ENCODE measurements at places on chromosomes 1 and 21. TPM values are rescaled to one million over a fixed set of nuclear protein-coding genes. Genes with fewer than 3 reads are reported as not detected.

- no peak for DNase-seq
Measured at GRCh38 chr1:203751051-203751450, 13.9 kb upstream of the LAX1 start.

GRCh38 chr1:17214876-17215544, 10.1 kb downstream of the PADI1 start:
- DNase-seq: peak; percentile 5

- no peak for DNase-seq
Measured at GRCh38 chr1:154584267-154584994, 16.9 kb downstream of the CHRNB2 start.

DNA sequence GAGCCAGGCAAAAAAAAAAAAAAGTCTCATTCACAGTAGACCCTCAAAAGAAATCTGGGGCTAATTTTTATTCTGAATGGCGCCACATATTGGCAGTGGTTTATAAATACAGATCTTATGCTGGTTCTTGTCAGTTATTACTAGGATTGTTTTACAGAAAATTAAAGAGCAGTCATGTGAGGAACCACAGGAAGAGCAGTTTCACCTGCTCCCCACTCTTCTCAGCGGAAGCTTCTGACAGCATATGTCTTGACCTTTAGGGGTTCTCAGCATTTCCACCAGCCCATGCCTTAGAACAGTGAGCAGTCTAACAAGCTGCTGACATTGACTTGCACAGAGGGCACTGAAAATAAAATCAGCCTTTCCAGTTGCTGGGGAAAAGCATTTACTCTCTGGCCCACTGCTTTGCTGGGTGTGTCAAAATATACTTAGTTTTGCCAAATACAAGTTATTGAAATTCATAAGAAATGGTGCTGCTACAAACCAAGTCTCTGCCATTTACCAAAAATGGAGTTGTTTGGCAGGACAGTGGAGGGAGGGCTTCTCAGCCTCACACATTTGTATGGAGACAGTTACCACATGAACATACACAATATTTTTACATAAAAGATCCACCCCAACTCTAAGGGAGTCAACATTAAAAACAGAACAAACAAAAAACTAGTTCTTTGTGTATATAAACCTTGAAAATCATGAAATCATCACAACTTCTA, 144.2 kb downstream of the SYT2 start:
- no peak for DNase-seq

DNA sequence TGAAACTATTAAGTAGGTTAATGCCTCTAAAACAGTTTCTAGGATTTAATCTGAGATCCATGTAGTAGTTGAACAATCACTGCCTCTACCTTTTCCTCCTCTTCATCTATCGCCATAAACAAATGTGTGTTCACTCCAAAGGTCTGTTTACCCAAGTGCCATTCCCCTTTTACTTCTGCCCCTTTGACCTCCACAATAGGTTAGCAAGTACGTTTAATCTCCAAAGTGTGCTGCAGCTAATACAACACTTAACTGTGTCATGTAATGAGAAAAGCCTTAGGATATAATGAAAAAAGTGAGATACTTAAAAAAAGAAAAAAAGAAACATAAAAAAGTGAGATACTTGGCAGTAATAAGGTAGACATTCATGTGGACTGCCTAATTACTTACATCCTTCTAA, 28.2 kb downstream of the GPBP1L1 start:
- no peak for DNase-seq

GRCh38 chr21:43983860-43984420, 28.2 kb upstream of the TRAPPC10 start:
- no peak for DNase-seq

- peak; percentile 97 for DNase-seq
Measured at GRCh38 chr1:205321162-205321958, at the start of gene NUAK2. TSS of gene NUAK2 (minus strand) at chr1:205321745. CDS start at chr1:205321628, 117 bp downstream.

DNA sequence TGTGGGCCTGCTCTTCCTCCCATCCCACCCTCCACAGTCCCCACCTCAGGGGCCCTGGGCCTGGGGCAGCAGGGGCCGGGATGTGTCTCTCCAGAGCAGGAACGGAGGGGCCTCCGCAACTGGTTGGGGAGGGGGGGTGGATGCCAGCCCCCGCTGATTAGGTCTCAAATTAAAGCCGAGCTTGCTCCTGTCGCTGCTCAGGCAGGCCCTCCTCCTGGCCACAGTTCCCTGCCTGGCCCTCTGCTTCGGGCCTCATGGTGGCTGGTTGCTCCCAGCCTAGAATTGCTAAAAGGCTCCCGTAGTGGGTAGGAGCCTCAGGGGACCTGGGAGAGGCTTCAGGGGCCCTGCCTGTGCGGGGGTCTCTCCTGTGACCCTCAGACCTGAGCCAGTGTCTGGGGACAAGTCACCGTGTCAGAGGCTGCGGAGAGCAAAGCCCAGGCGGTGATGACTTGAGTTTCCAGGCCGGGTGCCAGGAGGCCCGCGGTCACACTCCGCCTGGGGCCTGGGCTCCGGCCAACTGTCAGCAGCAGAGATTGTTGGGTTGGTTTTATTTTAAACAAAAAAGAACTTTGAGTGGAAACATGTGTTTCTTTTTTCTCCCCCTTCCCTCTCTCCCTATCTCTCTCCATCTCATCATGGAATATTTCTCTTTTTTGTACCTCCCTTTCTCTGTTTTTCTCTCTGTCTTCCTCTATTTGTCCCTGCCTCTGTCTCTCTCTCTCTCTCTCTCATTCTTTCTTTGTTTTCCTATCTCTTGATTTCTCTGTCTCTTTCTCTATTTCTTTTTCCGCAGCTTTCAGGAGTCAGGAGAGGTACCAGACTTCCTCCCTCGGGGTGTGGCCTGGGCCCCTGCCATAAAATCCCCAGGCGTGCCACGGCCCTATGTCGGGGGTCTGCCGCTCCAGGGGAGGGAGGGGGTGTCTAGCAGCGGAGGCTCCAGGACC, 20.0 kb upstream of the EPHA2 start:
- DNase-seq: peak; percentile 95

DNA sequence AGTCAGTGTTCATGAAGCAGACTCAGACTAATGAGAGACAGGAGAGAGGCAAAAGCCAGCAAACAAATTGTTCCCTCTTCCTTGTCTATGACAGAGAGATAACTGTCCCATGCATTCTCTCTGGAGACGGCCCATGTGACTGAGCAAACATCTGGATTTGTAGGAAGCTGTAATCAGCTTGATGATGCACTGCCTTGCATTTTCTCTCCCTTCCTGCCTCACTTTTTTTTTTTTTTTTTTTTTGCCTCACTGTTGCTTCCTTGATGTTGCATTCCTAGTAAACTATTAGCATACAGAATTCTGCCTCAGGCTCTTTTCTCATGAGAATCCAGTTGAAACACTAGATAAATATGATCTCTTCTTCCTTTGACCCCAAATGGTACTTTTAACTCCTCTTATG, 134.5 kb downstream of the HHIPL2 start:
- no peak for DNase-seq

GRCh38 chr1:206663362-206663761, 21.3 kb upstream of the MAPKAPK2 start:
- no peak for DNase-seq

DNA sequence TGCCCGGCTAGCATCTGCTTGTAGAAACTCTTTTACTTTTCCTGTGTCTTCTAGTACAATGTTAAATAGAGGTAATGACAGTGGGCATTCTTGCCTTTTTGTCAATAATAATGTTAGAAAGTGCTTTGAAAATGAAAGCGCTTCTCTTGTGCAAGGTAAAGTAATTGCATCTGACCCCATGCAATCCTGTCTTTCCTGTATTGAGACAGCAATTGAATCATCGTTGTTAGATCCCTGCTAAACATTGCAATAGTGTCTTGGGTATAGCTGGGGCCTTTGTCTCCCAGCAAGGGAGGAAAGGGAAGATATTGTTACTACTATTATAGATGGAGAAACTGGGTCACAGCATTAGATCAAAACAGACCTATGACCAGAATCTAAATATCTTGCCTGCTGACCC, 80.9 kb downstream of the TLR5 start:
- DNase-seq: no peak

DNA sequence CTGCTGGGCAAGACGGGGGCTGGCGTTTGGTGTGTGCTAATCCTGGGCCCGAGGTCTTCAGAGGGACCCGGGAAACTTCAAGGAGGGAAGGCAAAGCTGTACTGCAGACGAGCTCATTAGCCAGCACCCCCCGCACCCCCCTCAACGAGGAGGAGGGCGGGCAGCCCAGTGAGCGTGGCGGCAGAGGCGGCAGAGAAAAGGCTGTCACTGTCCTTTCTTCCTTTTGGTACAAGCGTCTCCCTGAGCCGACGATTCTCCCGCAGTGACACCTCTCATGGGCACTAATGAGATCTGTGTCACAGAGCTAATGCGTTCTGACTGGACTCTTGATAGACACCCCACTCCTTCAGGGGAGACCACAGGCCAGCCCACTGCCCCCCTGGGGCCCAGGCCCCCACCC, 29.5 kb downstream of the DMAP1 start:
- DNase-seq: no peak

- no peak for DNase-seq
Measured at GRCh38 chr1:4510276-4510691, 144.1 kb upstream of the AJAP1 start.

- peak; percentile 94 for DNase-seq
Measured at GRCh38 chr1:184386312-184387068, at the start of gene C1orf21. TSS of gene C1orf21 (plus strand) at chr1:184387029. CDS start at chr1:184477510, 90,481 bp downstream.

GRCh38 chr1:93506126-93506525, 58.2 kb downstream of the FNBP1L start:
- DNase-seq: no peak

- DNase-seq: no peak
Measured at GRCh38 chr1:22044690-22045420, 7.7 kb upstream of the CDC42 start.

DNA sequence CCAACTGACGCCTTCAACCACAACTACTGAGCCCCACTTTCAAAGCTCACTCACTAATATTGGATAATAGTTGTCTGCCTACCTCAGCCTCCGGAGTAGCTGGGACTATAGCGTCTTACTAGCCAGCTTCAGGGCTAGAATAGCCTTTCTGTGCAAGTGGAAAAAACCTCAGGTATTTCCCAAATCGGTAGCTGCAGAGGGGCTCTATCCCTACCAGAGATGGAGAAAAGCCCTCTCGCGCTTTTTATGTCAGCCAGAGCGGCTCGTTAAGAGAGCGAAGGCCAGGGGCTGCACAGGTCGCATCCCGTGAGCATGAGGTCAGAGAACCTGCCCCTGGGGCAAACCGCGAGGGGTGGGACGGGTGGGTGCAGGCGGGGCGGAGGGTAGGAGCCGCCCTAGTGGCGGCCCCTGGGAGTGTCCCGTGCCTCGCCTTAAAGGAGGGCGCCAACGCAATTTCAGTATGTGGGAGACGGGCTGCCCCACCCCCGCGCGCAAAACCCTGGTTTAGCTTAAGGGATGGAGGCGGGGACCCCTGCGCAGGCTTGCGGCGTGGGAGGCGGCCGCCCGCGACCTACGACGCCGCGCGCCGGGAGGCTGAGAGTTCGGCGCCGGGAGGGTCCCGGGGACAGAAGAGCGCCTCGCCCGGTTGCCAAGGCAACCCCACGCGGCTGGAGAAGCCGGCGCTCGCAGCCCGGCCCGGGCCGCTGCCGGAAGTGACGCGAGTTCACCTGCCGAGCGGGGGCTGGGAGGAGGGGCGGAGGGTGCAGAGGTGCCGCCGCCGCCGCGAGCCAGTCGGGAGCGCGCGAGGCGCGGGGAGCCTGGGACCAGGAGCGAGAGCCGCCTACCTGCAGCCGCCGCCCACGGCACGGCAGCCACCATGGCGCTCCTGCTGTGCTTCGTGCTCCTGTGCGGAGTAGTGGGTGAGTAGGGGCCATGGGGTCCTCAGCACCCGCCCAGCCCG, at the start of gene CXADR:
Gene CXADR (plus strand): TSS at position 791 of the 961 bp plus-strand sequence. CDS start 87 bp downstream, at position 878.
- peak; percentile 83 for DNase-seq

DNA sequence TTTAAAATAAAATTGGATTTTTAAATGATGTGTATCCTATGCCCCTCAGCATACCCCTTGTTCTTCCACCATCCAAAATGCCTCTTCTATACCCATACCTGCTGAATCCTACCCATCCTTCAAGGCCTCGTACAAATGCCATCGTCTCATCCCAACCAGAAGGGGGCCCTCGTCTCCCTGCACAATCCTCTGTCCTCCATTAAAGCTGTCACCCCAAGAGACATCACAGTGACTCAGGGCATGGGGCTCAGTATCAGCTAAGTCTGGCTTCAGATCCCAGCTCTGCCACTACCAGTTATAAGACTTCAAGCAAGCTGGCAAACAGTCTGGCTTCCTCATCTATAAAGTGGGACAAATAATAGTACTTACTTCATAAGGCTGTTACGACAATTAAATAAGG, 23.8 kb downstream of the IGFN1 start:
- no peak for DNase-seq

GRCh38 chr1:208312706-208313105, 68.5 kb upstream of the PLXNA2 start:
- DNase-seq: no peak

DNA sequence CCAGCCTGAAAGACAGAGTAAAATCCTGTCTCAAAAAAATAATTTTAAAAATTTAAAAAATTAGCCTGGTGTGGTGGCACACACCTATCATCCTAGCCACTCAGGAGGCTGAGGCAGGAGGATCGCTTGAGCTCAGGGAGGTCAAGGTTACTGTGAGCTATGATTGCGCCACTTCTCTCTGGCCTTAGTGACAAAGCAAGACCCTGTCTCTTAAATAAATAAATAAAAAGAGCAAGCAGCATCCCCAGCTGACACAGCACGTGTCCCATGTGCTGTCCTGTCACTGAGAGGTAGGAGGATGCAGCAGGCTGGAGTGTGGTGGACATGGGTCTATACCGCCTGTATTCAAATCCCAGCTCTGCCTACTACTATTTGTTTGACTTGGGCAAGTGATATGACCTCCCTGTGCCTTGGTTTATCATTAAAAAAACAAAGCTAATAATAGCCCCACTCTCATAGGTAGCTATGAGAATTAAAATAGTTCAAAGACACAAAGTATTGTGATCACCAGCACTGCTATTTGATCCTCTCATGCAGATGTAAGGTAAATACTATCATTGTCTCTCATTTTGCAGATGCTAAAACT, 22.2 kb upstream of the ECE1 start:
- no peak for DNase-seq

- no peak for DNase-seq
Measured at GRCh38 chr1:93738926-93739325, 57.3 kb upstream of the BCAR3 start.

DNA sequence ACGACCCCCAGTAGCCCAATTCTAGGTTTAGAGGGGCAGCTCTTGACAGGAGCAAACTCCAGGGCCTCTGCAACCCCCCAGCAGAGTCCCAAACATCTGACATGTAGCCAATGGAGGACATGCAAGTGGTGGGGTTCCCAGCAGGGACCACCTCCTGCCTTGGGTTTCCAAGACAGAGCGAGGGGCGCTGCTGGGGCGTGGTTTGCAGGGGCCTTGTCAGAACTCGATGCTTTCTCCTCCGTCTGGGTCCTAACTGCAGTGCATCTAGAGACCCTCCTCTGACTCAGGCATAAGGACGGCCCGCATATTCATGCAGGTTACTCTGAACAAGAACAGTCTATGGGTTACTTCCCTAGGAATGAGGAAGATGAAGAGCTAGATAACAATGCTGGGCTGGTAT, 17.2 kb downstream of the EPHX1 start:
- DNase-seq: no peak

- DNase-seq: no peak
Measured at GRCh38 chr1:165994107-165994506, 166.7 kb downstream of the UCK2 start.

The PLK3 gene
- total RNA-seq: 6.2 TPM

The FCRL2 gene
- not detected for total RNA-seq

The FMN2 gene
- not detected for total RNA-seq

The NCF2 gene
- total RNA-seq: 5.7 TPM

The LY9 gene
- total RNA-seq: not detected

The CD1D gene
- 1.2 TPM for total RNA-seq

The EPHA2 gene
- total RNA-seq: 7.3 TPM

The APCS gene
- total RNA-seq: 0.32 TPM

The GOLPH3L gene
- 15.2 TPM for total RNA-seq

The TCHH gene
- total RNA-seq: not detected
